HepG2 (cell line): ENCODE measurements at places on chromosomes 16 and 17.
A peak's percentile ranks its signal among the peaks of the same experiment; 100 is the strongest.

- no peak for DNase-seq
Measured at GRCh38 chr16:27323781-27324561, 10.2 kb downstream of the IL4R start.

GRCh38 chr16:80433623-80434022 is 107.2 kb upstream of the DYNLRB2 start:
- DNase-seq: no peak

DNA sequence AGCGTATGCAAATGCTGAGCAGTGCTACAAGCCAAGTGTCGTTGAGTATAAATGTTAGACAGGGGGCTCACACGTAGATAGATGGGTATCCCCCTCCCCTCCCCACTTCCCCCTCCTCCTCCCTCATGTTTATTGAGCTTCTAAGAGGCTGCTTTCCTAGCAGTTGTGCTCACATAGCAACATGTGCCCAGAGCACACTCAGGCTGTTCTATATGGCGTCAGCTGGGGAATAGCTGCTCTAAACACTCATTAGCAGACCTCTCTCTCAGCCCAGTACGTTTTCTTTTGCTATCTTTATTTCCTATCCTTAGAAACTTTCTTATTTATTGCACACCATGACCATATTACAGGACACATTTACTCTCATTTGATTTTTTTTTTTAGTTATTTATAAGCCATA is 1.8 kb downstream of the KCNJ2 start:
- DNase-seq: no peak

GRCh38 chr17:2564877-2565276 is 28.6 kb upstream of the PAFAH1B1 start:
- DNase-seq: peak; percentile 30

GRCh38 chr16:72604375-72604774 is 432.4 kb upstream of the PMFBP1 start:
- no peak for DNase-seq

- DNase-seq: peak; percentile 56
Measured at GRCh38 chr17:73956595-73957465, 246.6 kb upstream of the RPL38 start.

DNA sequence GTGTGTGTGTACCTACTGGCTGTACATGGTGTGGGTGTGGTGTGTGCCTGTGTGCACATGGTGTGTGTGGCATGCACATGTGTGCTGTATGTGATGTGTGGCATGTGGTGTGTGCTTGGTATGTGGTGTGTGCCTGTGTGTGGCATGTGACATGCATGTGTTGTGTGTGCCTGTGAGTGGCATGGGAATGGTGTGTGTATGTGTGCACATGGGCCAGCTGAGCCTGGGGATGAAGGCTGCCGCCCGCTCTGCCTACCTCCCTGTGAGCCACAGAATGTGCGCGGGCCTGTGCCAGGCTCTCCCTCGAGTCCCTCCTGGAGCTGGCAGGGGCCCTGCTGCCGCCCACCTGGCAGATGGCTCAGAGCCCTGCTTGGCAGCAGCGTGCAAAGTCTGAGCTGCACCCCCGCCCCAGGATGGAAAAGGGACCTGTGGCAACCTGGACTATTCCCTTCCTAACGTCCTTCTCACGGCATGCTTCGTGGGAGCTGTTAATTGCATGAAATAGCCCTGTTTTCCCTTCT is 9.3 kb downstream of the PRSS27 start:
- DNase-seq: no peak

DNA sequence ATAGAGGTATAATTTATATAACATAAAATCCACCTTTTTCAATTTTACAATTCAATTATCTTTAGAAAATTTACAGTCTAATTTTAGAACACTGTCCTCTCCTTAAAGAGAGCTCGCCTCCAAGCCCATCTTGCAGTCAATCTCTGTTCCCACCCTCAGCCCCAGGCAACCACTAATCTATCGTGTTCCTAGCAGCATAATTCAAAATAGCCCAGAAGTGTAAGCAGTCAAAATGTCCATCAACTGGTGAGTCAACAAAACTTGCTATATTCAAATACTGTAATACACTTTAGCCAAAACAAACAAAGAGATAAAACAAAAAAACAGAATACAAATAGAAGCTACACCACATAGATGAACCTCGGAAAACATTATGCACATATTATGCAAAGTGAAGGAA is 1006.8 kb upstream of the EEF2KMT start:
- DNase-seq: no peak

- DNase-seq: no peak
Measured at GRCh38 chr16:84614073-84614459, 3.8 kb downstream of the COTL1 start.

DNA sequence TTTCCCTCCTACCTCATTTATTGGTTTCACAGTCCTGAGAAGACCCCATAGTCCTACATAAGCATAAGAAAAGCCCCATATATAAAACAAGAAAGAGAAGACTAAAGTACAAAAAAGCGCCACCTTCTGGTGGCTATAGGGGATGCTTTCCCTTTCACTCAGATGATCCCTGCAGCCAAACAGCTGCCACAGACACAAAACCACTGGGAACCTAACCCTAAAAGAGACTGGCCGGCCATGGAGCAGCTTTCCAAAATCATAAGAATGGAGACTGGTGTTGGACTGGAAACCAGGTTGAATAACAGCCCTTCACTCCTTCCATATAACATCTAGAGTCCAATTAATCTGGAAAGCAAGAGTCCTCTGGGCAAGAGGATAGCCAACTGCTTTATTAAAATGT is 11.4 kb downstream of the DYNC1LI2 start:
- peak; percentile 39 for DNase-seq

- DNase-seq: no peak
Measured at GRCh38 chr17:33527290-33527689, 234.2 kb upstream of the ASIC2 start.

DNA sequence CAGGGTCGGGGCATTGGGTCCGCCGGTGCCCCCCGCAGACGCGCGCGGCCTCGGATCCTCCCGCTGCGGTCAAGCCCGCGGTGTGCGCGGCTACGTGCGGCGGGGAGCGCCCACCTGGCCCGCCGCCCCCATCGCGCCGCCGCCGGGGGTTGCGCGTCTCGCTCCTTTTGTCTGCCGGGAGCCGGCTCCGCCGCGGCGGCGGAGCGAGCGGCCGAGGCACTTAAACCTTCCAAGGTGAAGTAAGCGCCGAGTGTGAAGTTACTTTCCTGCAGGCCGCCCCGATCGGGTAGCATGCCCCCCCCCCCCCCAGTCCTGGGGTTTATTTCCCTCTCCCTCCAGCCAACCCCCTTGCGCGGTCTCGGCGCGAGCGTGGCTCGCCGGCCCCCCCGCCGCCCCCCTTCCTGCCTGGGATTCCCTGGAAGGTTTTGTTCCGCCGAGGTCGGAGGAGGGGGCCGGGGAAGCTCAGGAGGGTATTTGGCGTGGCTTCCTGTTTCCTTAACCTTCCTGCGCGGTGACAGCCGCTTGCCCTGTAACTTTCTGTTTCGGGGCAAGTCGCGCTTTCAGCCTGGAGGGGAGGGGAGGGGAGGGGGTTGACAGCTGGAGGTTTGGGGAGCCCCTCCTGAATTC is 56.6 kb upstream of the GSE1 start:
- DNase-seq: no peak

DNA sequence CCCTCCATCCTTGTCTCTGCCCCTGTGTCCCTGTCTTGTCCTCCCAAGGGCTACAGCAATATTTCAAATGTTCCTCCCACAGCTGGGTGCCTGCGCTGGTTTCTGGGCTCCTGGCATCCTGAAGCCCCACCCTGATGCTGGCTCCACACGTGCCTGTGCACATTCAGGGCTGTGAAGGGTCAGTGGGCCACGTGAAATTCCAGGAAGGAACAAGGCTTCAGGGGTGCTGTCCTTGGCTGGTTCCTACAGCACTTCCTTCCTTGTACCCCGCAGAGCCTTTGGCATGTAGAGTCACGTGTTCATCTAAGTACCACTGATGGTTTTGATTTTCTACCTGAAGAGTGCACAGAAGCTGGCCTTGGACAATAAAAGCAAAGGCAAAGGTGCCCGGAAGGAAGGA is 57.7 kb upstream of the NLK start:
- DNase-seq: no peak

DNA sequence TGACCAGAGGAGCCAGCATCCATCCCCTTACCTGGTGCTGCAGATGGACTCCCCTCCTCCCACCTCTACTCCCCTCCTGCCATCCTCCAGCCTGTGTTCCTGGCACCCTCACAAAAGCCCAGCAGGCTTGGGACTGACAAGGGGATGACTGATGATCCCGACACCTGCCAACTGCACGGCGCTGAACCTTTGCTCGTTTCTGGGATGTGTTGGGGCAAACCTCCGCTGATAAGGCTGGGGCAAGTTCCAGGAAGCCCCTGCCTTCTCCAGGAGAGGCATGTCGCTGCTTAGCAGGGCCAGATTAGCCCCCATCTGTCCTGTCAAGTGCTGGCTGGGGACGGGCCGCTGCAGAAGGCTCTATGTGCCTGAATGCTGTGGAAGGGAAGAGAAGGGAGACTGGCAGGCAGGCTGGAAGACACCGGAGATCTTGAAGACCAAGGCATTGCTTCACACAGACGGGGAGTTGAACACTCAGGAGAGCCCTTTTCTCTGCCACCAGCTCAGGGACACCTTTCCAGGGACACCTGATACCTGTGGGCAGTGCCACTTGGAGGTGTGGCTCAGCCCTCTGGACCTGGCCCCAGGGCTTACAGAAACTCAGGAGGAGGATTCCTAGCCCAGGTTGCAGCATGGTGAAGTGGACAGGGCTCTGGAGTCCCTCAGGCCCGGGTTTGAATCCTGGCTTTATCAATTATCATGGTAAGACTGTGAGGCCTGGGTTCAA is 973 bp upstream of the KRT15 start:
- no peak for DNase-seq

GRCh38 chr17:77828749-77829539 is 129.6 kb upstream of the TNRC6C start:
- DNase-seq: no peak

GRCh38 chr16:86357303-86357702 is 153.0 kb upstream of the FOXF1 start:
- no peak for DNase-seq

DNA sequence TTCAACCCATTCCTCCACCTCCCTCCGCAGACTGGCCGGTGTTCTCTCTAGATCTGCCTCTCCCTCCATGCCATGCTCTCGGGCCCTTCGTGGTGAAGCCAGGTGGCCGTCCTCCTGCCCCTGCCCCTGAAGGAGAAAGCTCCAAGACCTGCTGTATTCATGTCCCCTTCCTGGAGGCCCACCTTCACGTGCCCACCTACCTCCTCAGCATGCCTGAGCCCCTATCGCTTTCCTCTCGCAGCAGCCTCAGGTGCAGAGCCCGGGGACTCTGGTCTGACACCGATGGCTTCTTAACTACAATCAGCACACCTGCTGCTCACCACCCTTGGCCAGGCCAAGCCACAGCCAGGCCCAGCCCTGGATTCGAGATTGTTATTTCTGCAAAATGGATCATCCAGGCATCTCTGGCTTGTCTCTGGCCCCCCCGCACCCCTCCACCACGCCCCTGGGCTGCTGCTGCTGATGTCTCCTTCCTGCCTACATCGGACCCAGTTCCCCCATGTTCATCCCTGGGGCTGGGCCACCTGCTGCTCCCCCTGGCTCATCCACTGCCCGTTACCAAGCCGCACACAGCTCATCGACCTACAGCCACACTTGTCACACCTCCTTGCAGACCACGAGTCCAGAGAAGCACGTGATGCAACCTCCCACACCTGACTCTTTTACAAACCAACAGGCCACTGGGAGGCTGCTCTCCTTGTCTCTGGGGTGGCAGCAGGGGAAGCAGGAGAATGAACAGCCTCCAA is 32.5 kb upstream of the TNFRSF13B start:
- no peak for DNase-seq

- DNase-seq: no peak
Measured at GRCh38 chr17:34781071-34781470, 180.2 kb downstream of the CCT6B start.

- no peak for DNase-seq
Measured at GRCh38 chr17:21289902-21290571, 5.5 kb downstream of the MAP2K3 start.

DNA sequence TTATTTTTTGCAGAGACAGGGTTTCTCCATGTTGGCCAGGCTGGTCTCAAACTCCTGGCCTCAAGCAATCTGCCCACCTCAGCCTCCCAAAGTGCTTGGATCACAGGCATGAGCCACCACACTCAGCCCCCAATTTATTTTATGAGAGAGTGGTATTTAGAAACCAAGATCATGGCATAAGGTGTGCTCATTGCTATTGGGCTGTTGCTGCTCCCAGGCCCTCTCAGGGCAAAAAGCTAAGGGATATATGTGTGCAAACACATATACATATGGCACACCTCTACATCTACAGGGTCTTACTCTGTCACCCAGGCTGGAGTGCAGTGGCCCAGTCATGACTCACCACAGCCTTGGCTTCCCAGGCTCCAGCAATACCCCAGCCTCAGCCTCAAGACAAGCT is 15.0 kb upstream of the CMTM4 start:
- no peak for DNase-seq

DNA sequence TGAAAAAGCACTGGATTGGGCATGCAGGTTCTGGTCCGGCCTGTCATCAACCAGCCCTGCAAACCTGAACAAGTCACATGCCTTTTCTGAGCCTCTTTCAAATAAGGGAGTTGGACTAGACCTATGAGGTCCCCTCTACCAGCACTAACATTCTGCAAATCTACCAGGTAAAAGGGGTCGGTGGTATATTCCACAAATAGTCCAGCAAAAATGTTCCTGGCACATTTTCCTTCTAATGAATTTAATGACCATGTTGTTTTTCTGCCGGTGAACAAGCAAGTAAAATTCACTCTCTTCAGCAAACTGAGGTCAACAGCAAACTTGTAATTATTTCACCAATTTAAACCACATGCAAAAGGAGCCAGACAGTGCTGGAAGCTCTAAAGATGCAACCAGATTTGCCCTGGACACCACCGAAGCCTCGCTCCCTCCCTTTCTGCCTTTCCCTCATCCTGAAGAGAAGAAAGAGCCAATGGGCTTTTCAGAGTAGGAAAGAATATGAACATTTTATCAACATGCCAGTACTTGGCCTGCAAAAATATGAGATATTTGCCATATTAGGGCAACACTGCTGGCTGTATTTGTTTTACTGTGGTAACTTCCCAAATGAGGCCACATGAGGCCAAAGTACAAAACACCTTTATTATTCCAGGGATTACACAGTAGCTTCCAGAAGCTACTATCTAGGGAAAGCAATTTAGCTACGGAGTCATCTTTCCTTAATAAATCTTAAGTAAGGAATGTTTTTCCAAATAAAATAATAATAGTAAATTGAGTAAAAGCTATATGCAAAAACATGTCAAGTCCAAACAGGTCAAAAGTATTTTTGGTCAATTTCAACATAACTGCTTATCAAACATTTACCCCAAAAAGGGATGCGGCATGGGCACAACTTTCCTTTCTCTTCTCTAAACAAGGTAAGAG is 45.0 kb downstream of the USP31 start:
- peak; percentile 98 for DNase-seq

GRCh38 chr16:66443269-66443652 is 16.2 kb downstream of the BEAN1 start:
- no peak for DNase-seq

DNA sequence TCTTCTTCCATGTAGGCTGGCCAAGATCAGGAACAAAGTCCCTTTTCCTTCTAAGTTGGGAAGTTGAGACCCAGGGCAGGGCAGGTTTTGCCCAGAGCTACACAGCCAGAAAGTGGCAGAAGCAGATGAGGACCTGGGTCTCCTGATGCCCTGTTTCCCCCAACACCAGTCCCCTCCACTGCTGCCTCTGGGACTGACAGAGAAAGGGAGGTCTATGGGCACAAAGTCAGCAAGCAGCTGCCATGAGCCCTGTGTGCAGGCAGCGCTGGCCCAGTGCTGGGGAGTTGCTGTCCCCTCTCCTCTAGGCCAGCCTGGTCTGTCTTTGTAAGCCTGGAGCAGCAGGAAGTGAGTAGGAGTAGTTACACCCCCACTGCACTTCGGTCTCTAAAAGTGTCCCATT is 46.9 kb upstream of the NKD1 start:
- no peak for DNase-seq

GRCh38 chr16:60310846-60311445 is 1576.8 kb upstream of the GOT2 start:
- no peak for DNase-seq
